M059J (cell line): ENCODE measurements at places on chromosomes 7 and 10. TPM values are rescaled to one million over a fixed set of nuclear protein-coding genes. Genes with fewer than 3 reads are reported as not detected.

CTTNBP2 gene
- 0.39 and 0.59 TPM in 2 replicates for total RNA-seq

LHFPL3 gene
- not detected in 2 replicates for total RNA-seq

PLXDC2 gene
- total RNA-seq: 2.8 and 3.3 TPM in 2 replicates

NAMPT gene
- 204 and 300 TPM in 2 replicates for total RNA-seq

ZNF804B gene
- total RNA-seq: not detected in 2 replicates

ZNF3 gene
- total RNA-seq: 23.6 and 25.4 TPM in 2 replicates

DENND11 gene
- 8.1 and 10.7 TPM in 2 replicates for total RNA-seq

ARL4A gene
- total RNA-seq: 31.7 and 44.5 TPM in 2 replicates

ANXA8 gene
- total RNA-seq: 0.54 and 2.4 TPM in 2 replicates

IL2RA gene
- total RNA-seq: not detected in 2 replicates

AKR1C2 gene
- 0.49 and 0.86 TPM in 2 replicates for total RNA-seq

UTF1 gene
- total RNA-seq: not detected in 2 replicates

SPAM1 gene
- total RNA-seq: not detected in 2 replicates

PRF1 gene
- total RNA-seq: not detected in 2 replicates

BHLHA15 gene
- not detected in 2 replicates for total RNA-seq

TYW1B gene
- 0.89 and 1.4 TPM in 2 replicates for total RNA-seq

ABCB1 gene
- total RNA-seq: 5.3 and 5.6 TPM in 2 replicates

ZNF438 gene
- total RNA-seq: 2.5 and 3.4 TPM in 2 replicates

LDB3 gene
- 0.05 TPM in 2 replicates for total RNA-seq

TCERG1L gene
- total RNA-seq: not detected in 2 replicates

IGF2BP3 gene
- total RNA-seq: 50.6 and 76.9 TPM in 2 replicates

THAP5 gene
- 34.0 and 43.6 TPM in 2 replicates for total RNA-seq

ZNF37A gene
- 1.9 and 2.3 TPM in 2 replicates for total RNA-seq

SLC35B4 gene
- total RNA-seq: 20.5 and 24.0 TPM in 2 replicates
